ENCODE measurements at places on chromosomes 2 and 18.
A peak's percentile ranks its signal among the peaks of the same experiment; 100 is the strongest.

DNA sequence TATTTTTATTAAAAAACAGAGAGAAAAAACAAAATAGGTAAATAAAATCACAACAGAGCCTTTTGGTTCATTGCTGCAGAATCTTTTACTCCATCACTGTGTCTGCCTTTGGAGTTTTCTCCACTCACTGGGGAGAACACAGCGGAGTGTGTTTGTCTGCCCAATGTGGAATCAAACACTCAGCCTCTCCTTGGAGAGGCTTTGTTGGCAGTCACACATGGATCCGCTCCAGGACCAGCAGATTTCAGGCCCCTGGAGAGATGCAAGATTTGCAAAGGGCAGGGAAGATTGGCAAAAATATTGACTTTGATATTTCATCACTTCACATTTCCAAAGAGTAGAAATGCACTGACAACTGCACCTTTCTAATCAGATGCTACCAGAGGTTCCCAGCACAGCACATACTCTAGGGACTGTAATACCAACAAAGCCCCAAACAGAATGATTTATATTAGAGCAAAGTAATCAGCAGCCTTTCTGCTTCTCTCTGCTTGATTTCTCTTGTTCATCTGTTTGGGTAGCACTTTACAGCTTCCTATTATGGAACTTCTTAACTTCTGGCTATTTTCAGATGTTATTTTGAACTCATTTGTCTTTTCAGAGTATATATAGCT is 1898.8 kb upstream of the PIK3C3 start:
- DNase-seq: peak; percentile 7

- no peak for DNase-seq
Measured at GRCh38 chr2:64401529-64401880, 52.5 kb upstream of the LGALSL start.

GRCh38 chr2:238306672-238306998 is 13.7 kb upstream of the TRAF3IP1 start:
- no peak for DNase-seq

DNA sequence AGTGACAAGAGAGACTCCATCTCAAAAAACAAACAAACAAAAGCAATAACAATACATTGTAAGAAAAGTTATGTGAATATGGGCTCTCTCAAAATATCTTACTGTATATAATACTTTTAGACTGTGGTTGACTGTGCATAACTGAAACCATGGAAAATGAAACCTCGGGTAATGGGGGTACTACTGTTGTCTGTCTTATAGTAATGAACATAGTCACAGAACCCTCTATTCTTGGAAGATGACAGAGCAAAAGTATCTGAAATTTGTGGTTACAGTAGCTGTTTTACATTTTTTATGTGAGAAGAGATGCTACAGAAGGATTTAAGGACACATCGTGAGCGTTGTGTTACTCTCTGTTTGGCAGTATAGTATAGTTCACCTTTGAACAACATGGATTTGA is 60.5 kb downstream of the MAP4K4 start:
- DNase-seq: no peak

- no peak for DNase-seq
Measured at GRCh38 chr2:128513961-128514283, 195.3 kb upstream of the HS6ST1 start.

DNA sequence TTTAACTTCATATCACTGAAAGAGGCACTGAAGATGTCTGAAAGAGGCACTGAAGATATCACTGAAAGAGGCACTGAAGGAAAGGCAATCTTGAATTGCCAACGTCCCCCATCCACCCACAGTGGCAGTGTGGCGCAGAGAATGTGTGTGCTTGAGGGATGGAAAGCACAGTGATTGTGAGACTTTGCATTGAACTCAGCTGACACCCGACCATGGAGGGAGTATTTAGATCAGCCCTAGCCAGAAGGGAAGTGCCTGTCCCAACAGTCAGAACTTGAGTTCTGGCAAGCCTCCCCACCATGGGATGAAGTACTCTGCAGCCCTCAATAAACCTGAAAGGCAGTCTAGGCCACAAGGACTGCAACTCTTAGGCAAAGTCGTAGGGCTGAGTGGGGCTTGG is 33.8 kb downstream of the MAP4K3 start:
- peak; percentile 27 for DNase-seq

DNA sequence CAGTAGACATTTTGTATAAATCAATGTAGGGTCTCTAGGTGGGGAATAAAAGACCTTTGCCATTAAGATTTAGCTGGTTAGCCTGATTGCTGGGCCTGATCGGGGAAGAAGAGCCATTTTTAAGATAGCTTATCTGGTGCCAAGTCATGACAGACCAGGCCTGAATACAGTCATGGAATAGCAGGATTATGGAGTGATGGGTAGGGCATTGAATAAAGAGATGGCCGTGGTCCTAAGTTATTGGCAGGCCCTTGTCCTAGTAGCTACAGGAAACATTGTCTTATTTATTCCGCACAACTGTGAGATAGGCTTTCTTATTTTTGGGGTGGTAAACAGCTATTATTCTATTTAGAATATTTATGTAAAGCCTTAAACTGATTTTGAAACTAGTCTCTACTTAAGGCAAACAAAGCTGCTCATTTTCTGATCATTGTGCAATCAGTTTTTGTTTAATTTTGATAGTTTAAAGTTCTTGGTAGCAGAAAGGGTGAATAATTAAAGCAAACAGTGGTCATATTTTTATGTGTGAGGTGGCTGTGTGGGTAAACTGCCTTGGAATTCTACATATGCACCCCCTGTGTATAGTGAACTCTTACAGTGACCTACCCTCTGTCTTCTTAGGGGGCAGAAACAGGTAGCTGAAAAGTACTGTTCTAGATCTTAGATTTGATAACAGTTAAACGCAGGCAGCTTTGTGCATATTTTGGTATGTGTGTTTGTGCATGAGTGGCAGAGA is 22.6 kb downstream of the ZNF236 start:
- no peak for DNase-seq

DNA sequence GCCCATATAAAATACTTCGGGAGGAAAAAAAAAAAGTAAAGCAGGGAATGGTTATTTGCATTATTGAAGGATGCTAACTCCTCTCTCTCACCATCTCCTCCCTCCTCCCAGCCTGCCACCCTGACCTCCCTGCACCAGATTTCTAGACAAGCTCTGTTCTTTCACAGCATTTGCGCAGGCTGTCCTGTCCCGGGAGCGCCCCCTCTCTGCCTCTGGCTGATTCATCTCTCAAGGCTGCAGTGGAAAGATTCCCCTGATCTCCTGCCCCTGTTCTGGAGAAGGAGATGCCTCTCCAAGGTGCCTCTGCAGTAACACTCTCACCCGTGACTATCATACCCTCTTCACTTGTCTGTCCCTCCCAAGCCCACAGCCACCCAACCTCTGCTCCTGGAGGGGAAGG is 38.5 kb downstream of the COL4A4 start:
- no peak for DNase-seq

DNA sequence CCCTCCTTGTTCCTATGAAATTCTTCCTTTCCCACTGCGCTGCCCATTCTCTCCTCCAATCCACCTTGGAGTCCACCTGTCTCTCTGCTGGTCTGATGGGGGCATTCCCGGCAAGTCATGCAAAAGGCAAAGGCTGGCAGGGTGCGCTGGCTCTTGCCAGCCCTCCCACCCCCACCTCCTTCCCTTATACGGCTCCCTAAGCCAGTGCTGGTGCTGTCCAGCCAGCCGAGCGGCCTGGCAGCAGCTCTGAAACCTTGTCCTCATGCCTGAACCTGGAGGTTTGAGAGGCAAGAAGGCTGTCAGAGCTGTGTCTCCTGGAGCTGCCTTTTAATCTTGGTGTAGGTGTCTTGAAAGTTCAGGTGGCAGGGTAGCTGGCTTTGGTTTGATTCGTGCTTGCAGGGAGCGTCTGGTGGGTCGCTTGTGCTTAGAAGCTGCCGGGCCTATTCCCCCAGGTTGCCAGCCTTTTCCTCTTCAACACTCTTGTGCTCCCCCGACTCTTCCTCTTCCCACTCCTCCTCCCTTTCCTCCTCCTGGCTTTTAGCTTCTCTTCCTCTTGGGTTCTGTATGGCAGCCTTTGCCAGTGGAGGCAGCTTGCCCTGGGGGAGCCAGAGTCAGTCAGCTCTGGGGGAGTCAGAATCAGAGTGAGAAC is 748 bp downstream of the LIPG start:
- no peak for DNase-seq

DNA sequence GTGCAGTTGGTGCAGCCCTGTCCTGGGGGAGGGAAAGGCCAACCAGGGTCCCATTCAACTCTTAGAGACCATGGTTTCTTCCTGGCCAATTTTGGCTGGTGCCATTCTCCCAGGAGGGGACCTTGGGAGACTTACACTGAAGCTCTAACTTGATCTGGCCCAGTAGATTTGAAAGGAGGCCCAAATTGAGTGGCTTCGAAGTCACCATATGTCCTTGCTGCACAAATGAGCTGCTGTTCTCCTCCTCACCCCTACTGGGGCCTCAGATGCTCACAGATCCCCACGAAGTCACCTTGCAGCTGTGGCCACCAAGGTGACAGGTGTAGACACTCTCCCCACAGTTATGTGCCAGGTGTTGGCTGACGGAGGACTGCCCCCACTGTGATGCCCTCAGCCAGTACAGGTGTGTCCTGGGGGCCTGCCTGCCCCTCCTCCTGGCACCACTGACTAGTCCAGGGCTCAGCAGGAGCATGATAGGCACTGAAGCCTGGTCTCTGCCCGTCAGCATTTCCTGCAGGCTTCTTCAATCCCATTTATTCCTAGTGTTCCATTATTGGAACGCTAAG is 4.7 kb upstream of the C2orf72 start:
- no peak for DNase-seq

DNA sequence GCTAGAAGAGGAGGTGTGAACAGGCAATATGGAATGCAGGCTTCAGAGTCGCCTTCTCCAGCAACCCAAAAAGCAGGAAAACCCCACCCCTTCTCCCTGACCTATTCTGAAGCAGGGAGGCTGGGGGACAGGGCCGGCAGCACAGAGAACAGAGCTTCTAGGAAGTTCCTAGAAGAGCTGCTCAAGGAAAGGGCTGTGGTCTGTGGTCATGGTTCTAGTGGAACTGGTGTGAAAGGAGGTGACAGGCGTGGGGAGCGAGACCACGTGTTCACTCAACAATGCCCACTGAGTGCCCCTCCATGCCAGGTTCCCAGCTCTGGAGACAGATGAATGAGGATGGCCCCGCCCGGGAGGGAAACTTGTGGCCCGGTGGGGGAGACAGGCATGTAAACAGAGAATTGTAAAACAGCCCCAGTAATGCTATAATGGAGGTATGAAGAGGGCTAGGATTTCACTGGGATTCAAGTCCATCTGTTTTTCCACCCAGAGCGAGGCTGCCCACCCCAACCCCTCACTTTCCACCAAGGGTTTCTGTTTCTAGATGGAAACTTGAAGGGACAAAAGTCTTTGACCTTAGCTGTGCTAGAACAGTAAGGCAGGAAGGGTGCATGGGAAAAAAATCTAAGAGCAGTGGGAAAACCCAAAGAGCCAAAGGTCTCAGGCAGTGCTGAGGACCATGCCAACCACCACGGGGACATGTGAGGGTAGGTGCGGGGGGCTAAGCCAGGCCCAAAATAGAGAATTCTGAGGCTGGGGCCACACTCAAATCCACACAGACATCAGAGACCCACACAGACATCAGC is 71.8 kb downstream of the TNS1 start:
- no peak for DNase-seq

- DNase-seq: no peak
Measured at GRCh38 chr2:211397764-211398163, 841.4 kb downstream of the CPS1 start.

DNA sequence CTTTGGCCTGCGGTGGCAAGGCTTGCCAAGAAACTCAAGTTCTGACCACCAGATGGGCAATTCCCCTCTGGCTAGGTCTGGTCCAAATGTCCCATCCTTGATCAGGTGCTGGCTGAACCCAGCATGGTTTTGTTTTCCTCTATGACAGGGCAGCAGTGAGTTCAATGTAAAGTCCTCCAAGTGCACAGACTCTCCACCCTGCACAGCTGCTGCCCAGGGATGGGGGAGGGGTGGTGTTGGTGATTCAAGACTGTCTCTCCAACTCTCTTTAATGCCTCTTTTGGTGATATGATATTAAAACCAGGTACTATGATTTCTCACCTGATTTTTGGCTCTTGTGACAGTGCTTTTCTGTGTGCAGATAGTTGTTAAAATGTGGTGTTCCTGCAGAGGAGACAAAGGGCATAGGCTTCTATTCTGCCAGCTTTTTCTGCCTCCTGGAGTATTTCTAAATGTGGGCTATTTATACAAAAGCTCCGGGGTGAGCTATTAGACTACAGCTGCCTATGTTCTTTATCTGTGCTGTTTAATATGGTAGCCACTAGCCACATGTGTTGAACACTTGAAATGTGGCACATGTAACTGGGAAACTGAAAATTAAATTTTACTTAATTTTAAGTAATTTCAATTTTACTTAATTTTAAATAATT is 64.0 kb upstream of the STK39 start:
- no peak for DNase-seq

DNA sequence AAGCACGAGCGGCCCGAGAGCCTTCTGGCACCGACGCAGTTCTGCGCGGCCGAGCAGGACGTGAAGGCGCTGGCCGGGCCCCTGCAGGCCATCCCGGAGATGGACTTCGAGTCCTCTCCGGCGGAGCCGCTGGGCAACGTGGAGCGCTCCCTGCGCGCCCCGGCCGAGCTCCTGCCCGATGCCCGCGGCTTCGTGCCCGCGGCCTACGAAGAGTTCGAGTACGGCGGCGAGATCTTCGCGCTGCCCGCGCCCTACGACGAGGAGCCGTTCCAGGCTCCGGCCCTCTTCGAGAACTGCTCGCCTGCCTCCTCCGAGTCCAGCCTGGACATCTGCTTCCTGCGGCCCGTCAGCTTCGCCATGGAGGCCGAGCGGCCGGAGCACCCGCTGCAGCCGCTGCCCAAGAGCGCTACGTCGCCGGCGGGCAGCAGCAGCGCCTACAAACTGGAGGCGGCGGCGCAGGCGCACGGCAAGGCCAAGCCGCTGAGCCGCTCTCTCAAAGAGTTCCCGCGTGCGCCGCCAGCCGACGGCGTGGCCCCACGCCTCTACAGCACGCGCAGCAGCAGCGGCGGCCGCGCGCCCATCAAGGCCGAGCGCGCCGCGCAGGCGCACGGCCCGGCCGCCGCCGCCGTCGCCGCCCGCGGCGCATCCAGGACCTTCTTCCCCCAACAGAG is 70.4 kb downstream of the ARHGEF33 start:
- DNase-seq: peak; percentile 90

GRCh38 chr2:96157649-96158553 is 12.7 kb upstream of the DUSP2 start:
- DNase-seq: no peak

Data from fibroblast of pulmonary artery (primary cell).